Activated T-cell treated with anti-CD3 and anti-CD28 coated beads for 1 hour (primary cell): ENCODE measurements at places on chromosomes 13 and 19.

DNA sequence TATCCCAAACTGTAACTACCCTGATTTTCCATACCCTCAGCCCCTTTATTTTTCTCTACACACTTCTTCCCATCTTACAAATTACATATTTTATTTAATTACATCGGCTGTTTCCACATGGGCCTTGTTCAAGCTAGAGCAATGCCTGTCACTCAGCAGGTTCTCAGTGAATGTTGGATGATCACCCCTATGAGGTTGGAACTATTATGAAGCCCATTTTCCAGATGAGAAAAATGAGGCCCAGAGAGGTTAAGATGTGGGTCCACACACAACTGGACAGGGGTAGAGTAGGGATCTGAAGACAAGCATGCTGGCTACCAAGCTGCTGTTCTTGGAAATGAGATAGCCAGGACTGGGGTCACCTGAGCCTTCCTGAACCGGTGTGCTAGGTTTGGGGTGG, 10.0 kb downstream of the MAG start:
- no peak for DNase-seq

- no peak for DNase-seq
These were observed 33.2 kb downstream of the RASA3 start for GRCh38 chr13:114099191-114099590.

DNA sequence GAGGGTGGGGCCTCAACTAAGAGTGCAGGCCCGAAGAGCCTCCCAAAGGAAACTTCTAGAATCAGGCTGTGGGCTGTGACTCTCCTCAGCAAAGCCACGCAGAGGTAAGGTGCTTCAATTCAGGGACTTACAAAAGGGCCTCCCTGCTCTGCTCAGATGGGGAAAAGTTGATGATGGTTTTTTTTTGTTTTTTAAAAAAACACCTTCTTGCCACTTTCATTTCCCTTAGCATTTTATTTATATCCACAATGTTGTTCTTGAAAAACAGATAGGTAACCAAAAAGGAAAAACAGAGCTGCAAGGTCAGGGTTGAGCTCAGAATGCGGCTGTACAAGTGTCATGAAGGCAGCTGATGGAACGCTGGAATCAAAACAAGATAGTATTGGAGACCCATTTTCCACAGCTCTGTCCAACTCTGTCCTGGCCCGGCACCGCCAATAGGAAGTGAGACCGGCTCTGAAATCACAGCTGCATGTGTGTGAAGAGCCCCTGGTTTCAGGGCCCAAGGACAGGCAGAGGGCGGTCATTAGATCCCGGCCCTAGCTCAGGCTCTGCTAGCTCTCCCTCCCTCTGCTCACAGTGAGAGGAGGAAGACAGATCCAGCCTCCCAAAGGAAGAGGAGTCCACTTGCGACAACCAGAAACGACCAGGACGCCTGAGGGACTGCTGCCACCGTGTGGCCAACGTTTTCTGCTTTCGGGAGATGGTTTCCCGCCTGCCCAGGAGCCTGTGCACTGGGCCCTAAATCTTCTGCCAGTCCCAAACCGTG, 58.3 kb downstream of the KLF2 start:
- peak; percentile 76 for DNase-seq

- no peak for DNase-seq
These were observed 154.8 kb downstream of the TBC1D4 start for GRCh38 chr13:75327135-75327510.

GRCh38 chr13:22789916-22790315, 390.9 kb upstream of the SGCG start:
- DNase-seq: no peak

DNA sequence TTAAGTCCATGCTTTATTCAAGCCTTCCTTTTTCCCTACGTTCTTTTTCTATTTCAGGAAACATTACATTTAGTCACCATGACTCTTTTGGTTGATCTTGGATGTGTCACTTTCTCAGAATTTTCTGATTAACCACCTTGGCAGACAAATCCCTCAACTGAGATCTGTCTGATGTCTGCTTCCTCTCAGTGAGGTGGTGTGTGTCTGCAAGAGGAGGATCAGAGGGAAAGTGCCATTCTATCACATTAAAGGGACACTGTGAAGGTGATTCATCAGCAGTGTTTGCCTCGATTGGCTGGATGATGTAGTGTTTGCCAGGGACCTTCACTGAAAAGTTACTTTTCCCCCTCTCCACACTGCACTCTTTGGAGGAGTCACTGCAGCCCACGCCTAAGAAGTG, 3.0 kb upstream of the CCNP start:
- DNase-seq: no peak

- no peak for DNase-seq
These were observed 5.2 kb downstream of the ZIC2 start for GRCh38 chr13:99986741-99987140.

GRCh38 chr19:34187011-34187410, 14.7 kb downstream of the LSM14A start:
- DNase-seq: no peak

GRCh38 chr13:77751513-77752456, 54.3 kb downstream of the SLAIN1 start:
- peak; percentile 7 for DNase-seq

- DNase-seq: no peak
These were observed 4.4 kb downstream of the ZIC2 start for GRCh38 chr13:99985886-99986527.

- DNase-seq: no peak
These were observed 1786.8 kb downstream of the SLITRK5 start for GRCh38 chr13:89457977-89458376.

DNA sequence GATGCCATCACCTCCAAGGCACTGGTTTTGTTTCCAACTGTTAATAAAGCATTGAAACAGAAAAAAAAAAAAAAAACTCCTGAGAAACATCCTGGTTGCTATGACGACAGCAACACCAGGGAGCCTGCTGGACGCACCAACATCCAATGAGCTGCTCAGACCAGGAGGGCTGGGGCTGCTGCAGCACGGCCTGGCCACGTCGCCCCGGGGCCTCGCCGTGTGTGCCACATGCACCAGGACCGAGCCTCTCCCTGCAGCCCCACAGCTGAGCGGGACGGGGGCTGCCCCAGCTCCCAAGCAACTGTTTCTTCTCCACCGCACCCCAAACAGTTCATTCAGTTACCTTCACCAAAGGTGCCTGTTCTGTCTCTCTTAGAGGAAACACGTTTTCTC, 54.5 kb downstream of the RASA3 start:
- no peak for DNase-seq

DNA sequence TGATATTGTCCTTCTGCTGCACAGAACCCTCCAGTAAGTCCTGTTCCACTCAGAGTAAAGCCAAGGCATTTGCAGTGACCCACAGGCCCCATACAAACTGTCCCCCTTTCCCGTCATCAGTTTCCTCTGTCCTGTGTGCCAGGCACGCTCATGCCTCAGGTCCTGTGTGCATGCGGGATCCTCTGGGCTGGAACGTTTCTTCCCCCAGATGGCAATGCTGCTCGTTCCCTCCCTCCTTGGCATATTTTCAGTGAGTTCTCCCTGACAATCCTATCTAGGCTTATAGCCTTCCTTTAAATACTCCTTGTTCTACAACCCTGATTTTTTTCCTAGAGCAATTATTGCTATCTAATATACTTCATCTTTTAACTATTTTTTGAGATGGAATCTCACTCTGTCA, 5.7 kb downstream of the OPA3 start:
- DNase-seq: no peak

DNA sequence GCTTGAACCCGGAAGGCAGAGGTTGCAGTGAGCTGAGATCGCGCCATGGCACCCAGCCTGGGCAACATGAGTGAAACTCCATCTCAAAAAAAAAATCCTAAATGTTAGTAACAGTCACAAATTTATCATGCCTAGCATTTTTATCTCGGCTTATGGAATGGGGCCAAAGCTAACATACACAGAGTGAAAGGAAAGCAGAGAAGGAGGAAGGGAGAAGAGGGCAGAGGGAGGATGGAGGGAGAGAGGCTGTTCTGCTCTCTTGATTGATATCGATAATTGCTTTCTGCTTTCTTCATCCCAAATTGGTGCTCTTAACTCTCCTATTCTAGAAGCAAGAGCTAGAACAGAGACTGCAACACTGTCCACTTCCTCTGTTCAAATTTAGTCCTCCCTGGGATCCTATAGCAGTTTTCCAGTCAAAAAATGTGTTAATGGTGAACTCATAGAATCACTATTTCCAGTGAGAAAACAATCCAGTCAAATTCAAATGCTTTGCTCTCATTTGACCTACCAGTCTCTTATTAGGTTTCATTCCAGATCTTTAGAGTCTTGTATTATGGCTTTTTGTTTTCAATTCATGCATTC, 15.8 kb upstream of the TUBGCP3 start:
- no peak for DNase-seq

DNA sequence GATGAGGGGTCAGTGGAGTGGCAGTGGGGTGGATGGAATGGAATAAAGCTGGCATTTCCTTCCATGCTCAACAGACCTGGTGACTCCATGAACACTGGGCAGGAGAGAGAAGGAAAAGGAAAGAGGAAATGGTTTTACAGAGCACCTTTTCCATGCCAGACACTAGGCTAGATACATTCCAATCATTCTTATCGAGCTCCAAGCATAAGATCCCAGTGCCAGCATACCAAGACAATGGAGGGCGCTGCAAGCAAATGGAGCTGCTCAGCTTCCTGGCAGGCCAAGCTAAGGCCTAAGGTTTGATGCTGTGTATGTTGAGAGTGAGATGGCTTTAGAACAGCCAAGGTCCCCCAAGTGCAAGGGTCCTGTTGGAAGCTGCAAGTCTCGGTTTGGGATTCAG, 113.2 kb downstream of the HSPH1 start:
- DNase-seq: no peak

GRCh38 chr13:73835138-73835721, 299.0 kb downstream of the KLF12 start:
- no peak for DNase-seq

GRCh38 chr19:48158210-48158790, 11.8 kb downstream of the LIG1 start:
- DNase-seq: no peak

- peak; percentile 26 for DNase-seq
These were observed 595 bp upstream of the GPR183 start for GRCh38 chr13:99307648-99308339.

GRCh38 chr13:105465251-105465650, 1070.2 kb downstream of the EFNB2 start:
- DNase-seq: no peak

DNA sequence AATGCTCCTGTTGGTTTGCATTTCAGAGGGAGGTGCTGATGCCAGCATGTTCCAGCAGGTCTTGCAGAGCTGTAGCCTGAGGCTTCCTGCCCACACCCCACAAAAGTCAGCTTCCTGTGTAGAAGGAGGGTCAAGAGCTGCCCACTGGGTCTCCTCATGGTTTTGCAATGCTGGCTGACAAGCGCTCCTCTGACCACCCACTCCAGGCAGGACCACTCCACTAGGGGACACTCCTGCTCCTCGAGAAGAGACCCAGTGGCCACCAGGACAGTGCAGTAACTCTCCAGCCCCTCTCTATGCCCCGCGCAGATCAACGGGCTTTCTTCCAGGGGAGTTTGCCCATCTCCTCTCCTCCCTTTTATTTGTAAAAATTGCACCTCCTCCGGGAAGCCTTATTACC, 72.9 kb upstream of the UQCRFS1 start:
- DNase-seq: no peak

DNA sequence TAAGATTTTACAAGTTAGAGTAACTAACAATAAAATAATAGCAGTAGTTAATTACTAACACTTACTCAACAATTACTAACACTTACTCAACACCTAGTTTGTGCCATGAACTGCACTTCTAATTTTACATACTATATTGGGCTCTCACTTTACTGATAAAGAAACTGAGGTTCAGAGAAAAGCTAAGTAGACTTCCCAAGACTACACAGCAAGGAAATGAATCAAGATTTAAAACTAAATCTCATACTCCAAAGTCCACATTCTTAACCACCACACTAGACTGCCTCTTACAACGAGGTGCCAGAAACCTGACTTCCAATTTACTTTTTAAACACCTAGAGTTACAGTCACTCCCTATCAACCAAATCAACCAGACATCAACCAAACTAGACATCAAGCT, 25.1 kb downstream of the RBM26 start:
- DNase-seq: no peak

- DNase-seq: no peak
These were observed 399 bp upstream of the ZNF136 start for GRCh38 chr19:12162513-12162881.

GRCh38 chr19:51450730-51451307, 7.4 kb downstream of the SIGLEC8 start:
- DNase-seq: no peak

GRCh38 chr13:31649766-31650165, 89.6 kb upstream of the RXFP2 start:
- no peak for DNase-seq

GRCh38 chr19:41324921-41325639, 15.1 kb downstream of the CCDC97 start:
- DNase-seq: no peak

DNA sequence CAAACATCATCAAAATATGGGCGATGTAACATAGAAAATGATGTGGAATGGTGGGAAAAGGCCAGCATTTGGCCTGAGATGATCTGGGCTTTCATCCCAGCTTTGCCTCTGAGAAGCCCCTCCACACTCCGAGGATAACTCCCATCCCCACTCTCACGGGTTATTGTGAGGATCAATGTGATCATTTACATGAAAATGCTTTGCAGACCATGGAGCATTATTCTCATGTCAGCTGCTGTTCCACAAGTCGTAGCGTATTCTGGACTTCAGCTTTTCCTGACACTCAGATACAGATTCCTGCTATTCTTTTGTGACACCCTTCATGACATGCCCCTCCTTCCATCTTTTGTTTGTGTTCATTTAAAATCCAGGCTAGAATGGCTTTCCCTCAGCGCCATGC, 86.5 kb downstream of the NUFIP1 start:
- DNase-seq: no peak
